ENCODE measurements at places on chromosomes 2 and 18.
A peak's percentile ranks its signal among the peaks of the same experiment; 100 is the strongest.

DNA sequence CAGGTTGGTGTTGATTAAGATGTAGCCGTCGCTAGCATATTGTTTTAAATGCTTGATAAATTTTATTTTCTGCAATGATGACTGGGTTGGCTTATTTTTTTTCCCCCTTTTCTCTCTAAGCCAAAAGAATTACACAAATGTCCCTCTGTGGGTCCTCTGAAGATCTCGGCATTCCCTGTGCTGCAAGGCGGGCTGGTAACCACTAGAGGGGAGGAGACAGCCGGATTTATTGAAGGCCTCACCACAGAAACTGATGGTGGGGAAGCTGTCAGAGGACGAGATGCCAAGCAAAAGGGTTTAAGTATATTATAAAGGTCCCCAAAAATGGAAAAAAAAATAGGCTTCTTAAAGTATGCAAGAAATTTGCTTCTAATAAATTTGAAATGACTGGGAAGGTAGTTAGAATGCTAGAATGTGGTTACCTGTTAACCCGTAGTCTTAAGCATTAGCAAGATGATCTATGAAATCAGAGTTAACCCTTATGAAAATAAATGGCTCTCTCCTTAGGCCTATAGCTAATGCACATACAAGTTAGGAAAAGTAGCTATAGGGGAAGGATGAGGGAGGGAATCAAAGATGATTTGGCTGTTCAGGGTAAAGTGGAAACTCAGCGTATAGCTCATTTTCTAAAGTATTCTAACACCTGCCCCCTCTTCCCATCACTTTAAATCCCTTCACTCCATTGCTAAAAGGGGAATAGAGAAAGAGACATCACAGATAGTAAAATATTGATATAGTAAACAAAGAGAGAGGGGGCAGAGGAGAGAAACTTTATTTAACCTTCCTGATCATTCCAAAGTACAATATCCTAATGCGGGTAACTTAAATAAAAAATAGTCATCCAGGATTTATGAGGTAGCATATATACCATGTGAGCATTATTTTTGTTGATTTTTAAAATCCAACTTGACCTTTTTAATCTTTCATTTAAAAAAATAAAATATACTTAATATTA is 894.5 kb upstream of the POU3F3 start:
- peak; percentile 62 for DNase-seq

DNA sequence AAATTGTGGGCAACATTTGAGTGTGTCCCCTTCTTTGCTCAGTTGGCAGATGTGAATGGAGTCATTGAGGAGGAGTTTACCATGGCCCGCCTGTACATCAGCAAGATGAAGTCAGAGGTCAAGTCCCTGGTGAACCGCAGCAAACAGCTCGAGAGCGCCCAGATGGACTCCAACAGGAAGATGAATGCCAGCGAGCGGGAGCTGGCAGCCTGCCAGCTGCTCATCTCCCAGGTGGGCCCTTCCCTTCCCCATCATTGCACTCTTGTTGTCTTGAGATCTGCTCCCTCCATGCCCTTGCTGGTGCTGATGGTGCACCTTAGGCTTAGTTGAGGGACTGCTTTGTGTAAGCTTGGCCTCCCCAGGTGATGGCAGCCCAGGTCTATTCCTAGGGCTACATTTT is 47.5 kb upstream of the LYPD6B start:
- DNase-seq = no peak

GRCh38 chr2:42562474-42563144 is 5.8 kb upstream of the MTA3 start:
- DNase-seq = no peak

- no peak for DNase-seq
Measured at GRCh38 chr2:173205375-173205774, 129.7 kb downstream of the MAP3K20 start.

GRCh38 chr2:148926981-148927401 is 52.0 kb downstream of the KIF5C start:
- no peak for DNase-seq

- DNase-seq = no peak
Measured at GRCh38 chr2:102005989-102006885, 14.5 kb downstream of the IL1R2 start.

DNA sequence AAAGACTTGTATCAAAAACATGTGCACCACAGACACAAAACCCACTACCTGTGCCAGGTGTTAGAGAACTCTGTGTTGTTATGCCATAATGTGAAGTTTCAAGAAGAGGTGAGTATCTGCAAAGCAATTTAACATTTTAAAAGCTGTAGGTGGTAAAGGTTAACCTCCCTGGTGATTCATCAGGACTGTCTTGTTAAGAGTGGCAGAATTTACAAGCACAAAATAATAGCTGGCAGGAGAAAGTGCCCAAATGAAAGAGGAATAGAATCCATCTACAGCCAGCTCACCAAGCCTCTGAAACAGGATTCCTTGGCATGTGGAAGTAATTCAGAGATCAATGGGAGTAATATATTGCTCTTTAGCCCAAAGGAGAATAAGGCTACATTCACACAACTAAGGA is 230.7 kb downstream of the AFF3 start:
- DNase-seq = no peak

DNA sequence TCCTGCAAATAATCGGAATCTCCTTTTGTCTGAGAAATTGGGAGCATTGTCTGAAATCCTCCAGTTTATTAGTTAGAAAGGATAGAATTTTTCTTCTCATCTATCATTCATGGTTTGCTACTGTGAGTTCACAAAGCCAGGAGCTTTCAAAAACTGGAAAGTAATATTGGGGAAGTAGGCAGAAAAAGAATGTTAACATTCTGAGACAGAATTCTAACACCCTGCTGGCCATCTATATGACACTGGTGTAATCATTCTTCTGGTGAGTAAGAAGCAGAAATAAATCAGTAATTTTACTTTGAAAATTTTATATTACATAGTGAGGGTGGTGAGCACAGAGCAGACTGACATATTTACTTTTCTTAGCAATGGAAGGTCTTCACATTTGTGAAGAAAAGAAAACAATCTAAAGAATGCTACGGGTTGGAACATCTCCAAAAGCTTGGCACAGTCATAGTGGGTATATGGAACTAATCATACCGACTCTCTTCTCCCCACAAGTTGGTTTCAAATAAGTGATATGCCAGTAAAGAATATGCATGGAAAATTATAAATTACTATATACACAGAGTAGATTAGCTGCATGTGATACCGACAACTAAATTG is 344.9 kb downstream of the LPIN1 start:
- DNase-seq = no peak

- DNase-seq = no peak
Measured at GRCh38 chr2:234691214-234691575, 194.3 kb upstream of the ARL4C start.
